ENCODE measurements at places on chromosomes 4 and X.
A peak's percentile ranks its signal among the peaks of the same experiment; 100 is the strongest.

GRCh38 chrX:54166915-54167314 lies 16.1 kb downstream of the FAM120C start:
- no peak for DNase-seq

DNA sequence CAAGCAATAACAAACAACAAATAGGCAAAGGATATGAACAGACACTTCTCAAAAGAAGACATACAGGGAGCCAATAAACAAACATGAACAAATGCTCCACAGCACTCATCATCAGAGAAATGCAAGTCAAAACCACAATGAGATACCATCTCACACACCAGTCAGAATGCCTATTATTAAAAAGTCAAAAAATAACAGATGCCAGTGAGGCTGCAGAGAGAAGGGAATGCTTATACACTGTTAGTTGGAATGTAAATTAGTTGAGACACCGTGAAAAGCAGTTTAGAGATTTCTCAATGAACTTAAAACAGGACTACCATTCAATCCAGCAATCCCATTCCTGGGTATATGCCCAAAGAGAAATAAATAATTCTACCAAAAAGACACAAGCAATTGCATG lies 129.8 kb upstream of the MAGEB2 start:
- no peak for DNase-seq

DNA sequence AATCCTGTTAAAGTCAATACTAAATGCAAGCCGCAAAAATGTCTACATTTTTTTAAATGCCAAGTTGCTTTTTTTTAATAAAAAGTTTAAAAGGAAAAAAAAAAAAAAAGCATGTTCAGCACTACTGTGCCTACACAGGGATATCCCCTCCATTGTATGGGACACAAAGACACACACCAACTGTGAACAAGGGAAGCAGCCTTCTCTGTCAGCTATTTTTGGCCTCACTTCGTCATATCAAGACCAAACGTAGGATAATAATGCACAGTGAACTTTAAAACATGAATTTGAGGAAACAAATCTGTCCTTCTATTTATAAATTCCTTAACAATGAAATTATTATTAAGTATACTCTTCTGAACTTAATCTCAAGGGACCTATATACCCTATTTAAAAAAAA lies 4.4 kb downstream of the FBXW7 start:
- DNase-seq = no peak

GRCh38 chrX:119990556-119991004 lies 47.0 kb upstream of the NKAP start:
- no peak for DNase-seq

- peak; percentile 55 for DNase-seq
Measured at GRCh38 chr4:146132445-146132844, 43.1 kb upstream of the LSM6 start.

- DNase-seq = no peak
Measured at GRCh38 chr4:82421796-82422560, 8.3 kb downstream of the HNRNPDL start.

GRCh38 chr4:123621072-123621705 lies 224.6 kb downstream of the SPRY1 start:
- DNase-seq = no peak

- no peak for DNase-seq
Measured at GRCh38 chrX:73728602-73729001, 165.6 kb downstream of the CHIC1 start.

GRCh38 chr4:185379326-185380295 lies 16.1 kb downstream of the LRP2BP start:
- DNase-seq = no peak

GRCh38 chr4:6594826-6595355 lies 19.9 kb downstream of the MAN2B2 start:
- DNase-seq = no peak

- DNase-seq = no peak
Measured at GRCh38 chr4:2186133-2186864, 55.6 kb downstream of the HAUS3 start.

Data from activated naive CD8-positive, alpha-beta T cell treated with anti-CD3 and anti-CD28 coated beads, Interleukin-2, amount 50 U/mL, for 24 hours (primary cell).